ENCODE measurements at places on chromosomes 4 and X. TPM values are rescaled to one million over a fixed set of nuclear protein-coding genes. Genes with fewer than 3 reads are reported as not detected.

The AKAP14 gene
- not detected for polyA plus RNA-seq

- peaks cover 5% of the 10 kb centered on the region for H3K36me3 ChIP-seq
- peak overlapping the region; percentile 71 for H3K4me3 ChIP-seq
- no peak for DNase-seq
- no peaks in the 10 kb centered on the region for H3K27me3 ChIP-seq
- peaks cover 43% of the 10 kb centered on the region for H3K4me1 ChIP-seq
- H3K27ac ChIP-seq: no peak overlapping the region
Measured at GRCh38 chr4:82432596-82432995, 2.2 kb downstream of the ENOPH1 start.

The RAB39B gene
- polyA plus RNA-seq: 1.9 TPM

The NWD2 gene
- not detected for polyA plus RNA-seq

GRCh38 chr4:101274888-101275752 lies 72.2 kb downstream of the PPP3CA start:
- no peaks in the 10 kb centered on the region for H3K27me3 ChIP-seq
- H3K27ac ChIP-seq: peak overlapping the region; percentile 72
- no peak overlapping the region for H3K4me3 ChIP-seq
- peaks cover 63% of the 10 kb centered on the region for H3K4me1 ChIP-seq

DNA sequence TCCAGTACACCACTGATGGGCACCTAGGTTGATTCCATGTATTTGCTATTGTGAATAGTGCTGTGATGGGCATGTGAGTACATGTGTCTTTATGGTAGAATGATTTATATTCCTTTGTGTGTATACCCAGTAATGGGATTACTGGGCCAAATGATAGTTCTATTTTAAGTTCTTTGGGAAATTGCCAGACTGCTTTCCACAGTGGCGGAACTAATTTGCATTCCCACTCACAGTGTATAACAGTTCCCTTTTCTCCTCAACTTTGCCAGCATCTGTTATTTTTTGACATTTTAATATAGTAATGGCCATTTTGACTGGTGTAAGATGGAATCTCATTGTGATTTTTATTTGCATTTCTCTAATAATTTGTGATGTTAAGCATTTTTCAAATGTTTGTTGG lies 25.9 kb downstream of the CC2D2A start:
- no peaks in the 10 kb centered on the region for H3K4me1 ChIP-seq
- no peak overlapping the region for H3K4me3 ChIP-seq
- H3K27me3 ChIP-seq: no peaks in the 10 kb centered on the region
- no peaks in the 10 kb centered on the region for H3K36me3 ChIP-seq

- H3K4me1 ChIP-seq: no peaks in the 10 kb centered on the region
- H3K27me3 ChIP-seq: peaks cover 24% of the 10 kb centered on the region
- no peaks in the 10 kb centered on the region for H3K36me3 ChIP-seq
Measured at GRCh38 chr4:153850533-153851280, 61.8 kb upstream of the SFRP2 start.

DNA sequence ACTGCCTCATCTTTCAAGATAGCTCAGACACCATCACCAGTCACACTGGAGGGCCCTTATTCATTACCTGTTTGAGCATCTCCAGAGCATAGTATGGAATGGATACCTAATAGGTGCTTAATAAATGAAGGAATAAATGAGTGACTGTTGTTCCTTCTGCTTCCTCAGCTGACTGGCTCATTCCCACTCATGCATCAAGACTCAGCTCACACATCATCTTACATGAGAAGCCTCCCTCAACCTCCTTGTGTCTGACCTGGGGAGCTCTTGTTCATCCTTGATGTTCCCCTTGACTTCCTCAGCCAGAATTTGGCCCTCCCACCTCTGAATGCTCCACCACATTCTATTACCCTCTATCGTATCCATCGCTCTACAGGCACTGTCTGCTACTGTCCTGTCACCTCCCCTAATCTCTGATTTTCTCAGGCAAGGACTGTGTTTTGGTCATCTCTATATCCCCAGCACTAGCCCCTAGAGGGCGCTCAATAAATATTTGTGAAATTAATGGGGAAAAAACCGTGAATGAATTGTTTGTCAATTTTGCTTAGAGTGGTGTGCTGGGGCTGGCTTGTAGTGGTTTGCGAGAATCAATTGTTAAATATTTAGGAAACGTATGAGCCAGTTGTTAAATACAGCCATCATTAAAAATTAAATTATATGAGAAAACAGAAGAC lies 88.3 kb downstream of the NHSL2 start:
- H3K27me3 ChIP-seq: peaks cover 18% of the 10 kb centered on the region
- DNase-seq: peak; percentile 24
- no peaks in the 10 kb centered on the region for H3K4me1 ChIP-seq
- H3K36me3 ChIP-seq: no peaks in the 10 kb centered on the region
- H3K27ac ChIP-seq: no peak overlapping the region

DNA sequence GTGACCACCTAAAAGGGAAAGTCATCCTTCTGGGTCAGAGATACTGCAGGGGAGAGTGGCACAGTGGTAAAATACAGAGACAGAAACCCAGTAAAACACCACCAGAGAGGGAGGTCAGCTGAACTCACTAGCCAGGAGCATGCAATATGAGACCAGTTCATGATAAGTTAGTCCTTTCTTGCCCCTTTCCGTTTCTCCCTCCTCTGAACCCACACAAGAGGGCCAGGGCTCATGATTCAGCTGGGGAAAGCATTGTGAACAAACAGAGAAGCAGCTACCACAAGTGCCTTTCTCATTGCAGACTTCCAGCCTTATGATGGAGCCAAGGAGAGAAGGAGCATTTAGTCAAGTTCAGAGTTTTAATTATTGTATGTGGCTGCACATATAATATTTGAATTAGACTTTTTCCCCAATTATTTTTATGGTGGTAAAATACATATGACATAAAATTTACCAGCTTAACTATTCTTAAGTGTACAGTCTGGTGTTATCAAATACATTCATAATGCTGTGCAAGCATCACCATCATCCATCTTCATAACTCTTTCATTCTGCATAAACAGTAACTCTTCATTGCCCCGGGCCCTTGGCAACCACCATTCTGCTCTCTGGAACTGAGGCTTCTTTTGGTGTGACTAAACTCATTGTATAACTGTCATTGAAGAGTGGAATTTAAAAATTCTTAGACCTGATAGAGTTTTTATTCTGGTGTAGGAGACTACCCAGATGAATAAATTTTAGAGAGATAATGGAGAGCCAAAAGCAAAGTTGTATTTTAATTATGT lies 114.6 kb downstream of the DDIT4L start:
- DNase-seq: no peak
- peaks cover 42% of the 10 kb centered on the region for H3K27me3 ChIP-seq
- H3K27ac ChIP-seq: no peak overlapping the region
- no peaks in the 10 kb centered on the region for H3K36me3 ChIP-seq
- no peak overlapping the region for H3K4me3 ChIP-seq

GRCh38 chr4:159600061-159600460 lies 497.2 kb downstream of the RAPGEF2 start:
- H3K4me1 ChIP-seq: no peaks in the 10 kb centered on the region
- no peak for DNase-seq
- no peaks in the 10 kb centered on the region for H3K27me3 ChIP-seq
- no peak overlapping the region for H3K4me3 ChIP-seq
- no peaks in the 10 kb centered on the region for H3K36me3 ChIP-seq
- H3K27ac ChIP-seq: no peak overlapping the region

The ENOPH1 gene
- 39.0 TPM for polyA plus RNA-seq

DNA sequence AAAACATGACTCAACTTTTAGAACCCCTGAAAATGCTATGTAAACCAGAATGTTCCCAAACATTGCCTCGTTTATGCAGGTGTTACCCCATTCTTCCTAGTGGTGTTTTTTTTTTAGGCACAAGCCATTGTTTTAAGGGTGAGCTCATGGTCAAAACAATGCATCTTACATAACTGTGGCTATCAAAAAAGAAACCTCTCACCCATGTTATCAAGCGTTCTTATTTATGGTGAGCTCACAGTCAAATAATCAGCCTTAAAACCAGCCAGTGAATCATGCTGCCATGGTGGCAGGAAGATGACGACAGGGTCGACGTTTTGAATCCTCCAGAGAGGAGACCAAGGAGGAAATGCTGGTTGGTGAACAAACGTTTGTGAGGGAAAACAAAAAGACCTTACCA lies 195.2 kb downstream of the KDR start:
- DNase-seq: no peak
- H3K27ac ChIP-seq: no peak overlapping the region

GRCh38 chr4:8126523-8126922 lies 32.1 kb downstream of the ABLIM2 start:
- no peak for DNase-seq
- no peak overlapping the region for H3K4me3 ChIP-seq
- H3K36me3 ChIP-seq: no peaks in the 10 kb centered on the region
- no peak overlapping the region for H3K27ac ChIP-seq
- peaks cover 23% of the 10 kb centered on the region for H3K4me1 ChIP-seq

- H3K27ac ChIP-seq: no peak overlapping the region
- DNase-seq: peak; percentile 13
- peaks cover 24% of the 10 kb centered on the region for H3K36me3 ChIP-seq
- H3K4me1 ChIP-seq: peaks cover 17% of the 10 kb centered on the region
- H3K27me3 ChIP-seq: no peaks in the 10 kb centered on the region
Measured at GRCh38 chr4:102007959-102008425, 217.5 kb downstream of the BANK1 start.

DNA sequence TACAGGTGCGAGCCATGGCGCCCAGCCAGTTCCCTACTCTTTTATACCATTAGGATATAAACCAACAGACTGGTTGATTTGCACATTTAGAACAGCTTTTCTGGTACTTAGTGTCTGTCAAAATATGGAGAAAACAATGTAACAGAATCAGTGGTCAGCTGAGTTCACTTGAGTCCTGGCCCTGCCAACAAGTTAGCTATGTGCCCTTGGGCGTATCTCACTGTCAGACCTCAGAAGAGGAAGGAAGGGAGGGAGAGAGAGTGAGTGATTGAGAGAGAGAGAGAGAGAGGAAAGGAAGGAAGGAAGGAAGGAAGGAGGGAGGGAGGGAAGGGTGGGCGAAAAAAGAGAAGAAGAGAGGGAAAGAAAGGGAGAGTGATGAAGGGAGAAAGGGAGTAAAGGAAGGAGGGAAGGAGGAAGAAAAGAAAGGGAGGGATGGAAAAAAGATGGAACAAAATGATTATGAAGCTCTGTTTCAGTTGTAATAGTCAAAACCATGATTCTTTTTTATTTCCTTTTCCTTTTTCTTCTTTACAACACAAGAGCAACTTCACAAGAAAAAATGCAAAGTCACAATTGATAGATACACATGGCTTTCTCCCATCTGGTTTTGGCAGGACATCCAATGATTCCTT lies 55.7 kb upstream of the PDGFRA start:
- no peak overlapping the region for H3K27ac ChIP-seq
- H3K36me3 ChIP-seq: no peaks in the 10 kb centered on the region
- H3K4me1 ChIP-seq: no peaks in the 10 kb centered on the region
- no peak for DNase-seq
- no peak overlapping the region for H3K4me3 ChIP-seq

The UBA1 gene
- polyA plus RNA-seq: 175 TPM

GRCh38 chrX:9525511-9526248 lies 60.8 kb downstream of the TBL1X start:
- H3K4me1 ChIP-seq: peaks cover 81% of the 10 kb centered on the region
- no peaks in the 10 kb centered on the region for H3K27me3 ChIP-seq
- H3K36me3 ChIP-seq: no peaks in the 10 kb centered on the region
- peak; percentile 19 for DNase-seq

DNA sequence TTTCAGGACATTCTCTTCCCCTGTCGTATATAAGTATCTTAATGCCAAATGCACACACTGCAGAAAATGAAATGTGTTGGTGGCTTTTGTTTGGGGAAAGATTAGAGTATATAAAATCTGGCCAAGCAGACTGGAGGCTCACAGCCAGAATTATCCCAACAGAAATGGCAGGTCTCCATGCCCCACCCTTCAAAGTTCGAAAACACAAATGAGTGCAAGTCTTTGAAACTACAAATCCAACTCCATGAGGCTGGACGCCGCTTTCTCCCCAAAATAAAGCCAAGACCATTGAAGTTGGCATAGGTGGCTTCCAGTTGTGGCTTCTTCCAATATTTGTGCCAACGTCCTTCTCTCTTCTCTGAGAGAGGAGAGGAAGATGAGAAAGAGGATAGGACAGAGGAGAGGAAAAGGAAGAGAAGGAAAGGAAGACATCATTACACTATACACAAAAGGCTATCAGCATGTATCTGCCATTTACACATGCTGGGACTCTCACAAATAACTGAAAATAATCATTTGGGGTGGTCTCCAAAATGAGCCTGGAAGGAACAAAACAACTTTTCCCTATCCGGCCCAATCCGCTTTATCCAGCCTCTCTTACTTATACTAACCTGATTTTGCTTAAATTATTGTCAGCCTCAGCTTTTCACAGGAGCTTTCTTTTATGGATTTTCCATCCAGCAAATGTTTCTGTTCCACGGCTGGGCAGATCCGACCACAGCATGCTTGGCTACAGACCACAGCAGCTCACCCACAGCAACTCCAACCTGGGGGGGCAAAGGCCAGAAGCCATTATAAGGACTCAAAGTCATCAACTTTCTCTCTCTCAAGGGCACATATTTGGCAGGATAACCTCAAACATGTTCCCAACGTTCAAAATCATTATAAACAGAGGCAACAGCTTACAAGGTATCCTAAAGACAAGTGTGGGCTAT lies 71.7 kb downstream of the APBB2 start:
- H3K36me3 ChIP-seq: no peaks in the 10 kb centered on the region
- no peaks in the 10 kb centered on the region for H3K27me3 ChIP-seq
- H3K4me3 ChIP-seq: no peak overlapping the region

Measured in naive B cell (primary cell).